CD4-positive, alpha-beta T cell treated with Interleukin-4 for 1 hour (primary cell): ENCODE measurements at places on chromosomes 6 and 20.
A peak's percentile ranks its signal among the peaks of the same experiment; 100 is the strongest.

DNA sequence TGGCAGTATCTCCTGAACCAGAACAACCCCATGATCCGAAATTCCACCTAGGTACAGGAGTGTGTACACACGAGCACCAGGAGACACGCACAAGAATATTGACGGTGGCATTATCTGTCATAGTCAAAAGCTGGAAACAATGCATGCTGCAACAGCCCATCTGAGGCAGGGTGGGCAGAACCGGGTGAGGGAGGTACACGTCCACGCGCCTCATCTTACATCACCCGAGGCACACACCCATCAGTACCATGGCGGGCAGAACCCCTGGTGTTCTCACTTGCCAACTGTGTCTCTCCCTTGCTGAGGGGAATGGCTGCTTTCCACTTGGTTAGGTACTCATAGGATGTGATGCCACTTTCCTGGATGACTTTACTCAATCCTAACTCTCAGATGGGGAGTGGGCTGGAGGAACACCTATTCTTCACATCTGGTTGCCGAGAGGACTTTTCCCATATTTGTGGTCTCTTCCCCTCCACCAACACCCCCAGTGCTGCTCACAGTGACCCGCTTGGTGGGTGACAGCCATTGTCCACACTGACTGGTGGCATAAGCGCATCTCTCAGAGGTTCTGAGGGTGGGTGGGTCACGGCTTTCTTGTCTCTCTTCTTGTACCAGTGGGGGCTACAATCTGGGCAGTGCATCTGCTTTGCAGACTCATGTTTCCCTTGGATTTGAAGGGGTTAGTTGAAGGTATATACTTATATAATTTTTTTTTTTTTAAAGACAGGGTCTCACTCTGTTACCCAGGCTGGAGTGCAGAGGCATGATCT, 13.5 kb downstream of the PPP1R3G start:
- no peak for DNase-seq

GRCh38 chr20:35575958-35576357, 34.1 kb downstream of the ERGIC3 start:
- DNase-seq, result no peak

DNA sequence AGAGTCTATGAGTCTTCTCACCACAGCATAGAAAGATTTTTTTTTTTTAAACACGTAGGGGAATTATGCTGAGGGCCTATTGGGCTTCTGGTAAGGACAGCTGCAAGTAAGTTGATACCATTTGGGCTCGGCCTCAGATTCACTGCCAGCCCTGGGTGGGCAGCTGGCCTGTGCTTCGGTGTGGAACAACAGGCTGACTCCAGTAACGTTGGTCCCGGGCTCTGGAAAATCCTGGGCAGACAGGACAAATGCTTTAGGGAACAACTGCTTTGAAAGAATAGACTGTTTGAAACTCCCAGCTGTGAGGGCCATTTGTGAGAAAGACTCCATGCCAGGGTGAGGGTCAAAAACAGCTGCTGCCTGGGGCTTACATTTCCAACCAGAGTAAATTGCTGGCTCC, 366.5 kb downstream of the QKI start:
- no peak for DNase-seq

DNA sequence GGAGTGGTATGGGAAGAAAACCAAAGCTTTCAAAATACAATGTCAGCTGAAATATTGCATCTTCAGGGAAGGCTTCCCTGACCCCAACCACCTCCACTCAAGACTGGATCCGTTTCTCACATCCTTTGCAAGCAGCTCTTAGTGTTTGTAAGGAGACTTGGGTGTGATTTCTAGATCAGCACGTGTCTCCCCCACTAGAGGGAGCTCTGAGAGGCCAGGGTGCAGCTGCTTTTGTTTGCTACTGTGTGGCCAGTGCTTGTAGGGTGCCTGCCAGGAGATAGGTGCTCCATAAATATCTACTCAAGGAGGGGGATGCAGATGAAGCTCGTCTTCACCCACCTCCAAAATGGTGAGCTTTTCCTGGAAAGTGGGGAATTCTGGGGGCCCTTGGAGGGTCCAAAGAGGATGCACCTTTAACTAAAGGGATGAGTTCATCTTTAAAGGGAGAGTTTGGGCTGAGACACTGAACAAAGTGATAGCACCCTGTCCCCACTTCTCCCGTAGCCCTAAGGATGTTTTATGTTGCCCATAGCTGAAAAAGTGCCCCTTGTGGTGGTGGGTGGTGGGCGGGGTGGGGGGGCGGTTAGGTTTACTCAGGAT, 52.6 kb upstream of the MAFB start:
- DNase-seq, result peak; percentile 38

DNA sequence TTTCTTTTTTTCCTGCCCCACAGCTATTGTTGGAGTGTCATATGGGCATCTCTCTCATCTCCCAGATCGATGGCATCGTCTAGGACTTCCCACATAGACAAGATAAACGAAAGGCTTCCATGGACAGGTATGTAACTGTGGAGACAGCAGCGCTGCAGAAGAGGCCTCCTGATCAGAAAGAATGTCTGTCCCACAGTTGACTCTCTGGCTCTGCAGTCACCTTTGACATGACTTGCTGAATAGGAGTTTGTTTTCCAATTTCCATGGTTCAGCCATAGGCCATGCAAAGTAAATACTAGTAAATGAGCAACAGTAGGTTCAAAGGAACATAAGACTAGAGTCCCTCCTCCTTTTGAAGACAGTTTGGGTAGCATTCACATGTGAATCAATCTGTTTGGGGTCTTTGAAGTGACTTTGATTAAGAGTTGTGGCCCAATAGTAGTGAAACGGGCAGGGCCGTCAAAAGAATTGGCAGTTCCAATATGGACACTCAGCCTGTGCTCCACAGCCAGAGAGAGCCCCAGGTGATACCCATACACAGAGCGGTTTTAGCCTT, 134.7 kb upstream of the IFNGR1 start:
- DNase-seq, result no peak

GRCh38 chr6:169428532-169428931, 174.9 kb upstream of the THBS2 start:
- no peak for DNase-seq

DNA sequence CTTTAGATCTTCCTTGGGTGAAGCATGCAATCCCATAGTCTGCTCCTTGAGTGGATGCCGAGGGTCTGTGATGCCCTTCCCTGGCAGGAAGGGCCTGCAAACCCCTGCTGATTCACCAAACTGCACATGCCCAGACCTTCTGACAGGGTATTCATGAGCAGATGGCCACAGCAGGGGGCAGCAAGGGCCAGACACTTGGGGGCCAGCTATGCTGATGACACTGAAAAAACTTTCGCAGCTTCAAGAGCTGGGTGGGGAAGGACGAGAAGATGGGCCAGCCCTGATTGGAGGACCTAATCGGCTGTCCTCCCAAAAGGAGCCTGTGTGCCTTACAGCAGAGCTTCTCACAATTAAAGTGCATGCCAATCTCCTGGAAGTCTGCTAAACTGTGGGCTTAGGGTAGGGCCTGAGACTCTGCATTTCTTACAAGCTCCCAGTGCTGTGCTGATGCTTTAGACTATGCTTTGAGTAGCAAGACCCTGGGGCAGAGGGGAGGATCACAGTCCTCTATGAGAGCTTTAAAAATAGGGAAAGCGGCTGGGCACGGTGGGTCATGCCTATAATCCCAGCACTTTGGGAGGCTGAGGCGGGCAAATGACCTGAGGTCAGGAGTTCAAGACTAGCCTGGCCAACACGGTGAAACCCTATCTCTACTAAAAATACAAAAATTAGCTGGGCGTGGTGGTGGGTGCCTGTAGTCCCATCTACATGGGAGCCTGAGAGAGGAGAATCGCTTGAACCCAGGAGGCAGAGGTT, 15.2 kb upstream of the GDAP1L1 start:
- DNase-seq, result no peak

- DNase-seq, result no peak
Measured at GRCh38 chr20:3279761-3280160, 40.8 kb upstream of the SLC4A11 start.

GRCh38 chr20:48283470-48284110, 498.3 kb upstream of the SULF2 start:
- no peak for DNase-seq

DNA sequence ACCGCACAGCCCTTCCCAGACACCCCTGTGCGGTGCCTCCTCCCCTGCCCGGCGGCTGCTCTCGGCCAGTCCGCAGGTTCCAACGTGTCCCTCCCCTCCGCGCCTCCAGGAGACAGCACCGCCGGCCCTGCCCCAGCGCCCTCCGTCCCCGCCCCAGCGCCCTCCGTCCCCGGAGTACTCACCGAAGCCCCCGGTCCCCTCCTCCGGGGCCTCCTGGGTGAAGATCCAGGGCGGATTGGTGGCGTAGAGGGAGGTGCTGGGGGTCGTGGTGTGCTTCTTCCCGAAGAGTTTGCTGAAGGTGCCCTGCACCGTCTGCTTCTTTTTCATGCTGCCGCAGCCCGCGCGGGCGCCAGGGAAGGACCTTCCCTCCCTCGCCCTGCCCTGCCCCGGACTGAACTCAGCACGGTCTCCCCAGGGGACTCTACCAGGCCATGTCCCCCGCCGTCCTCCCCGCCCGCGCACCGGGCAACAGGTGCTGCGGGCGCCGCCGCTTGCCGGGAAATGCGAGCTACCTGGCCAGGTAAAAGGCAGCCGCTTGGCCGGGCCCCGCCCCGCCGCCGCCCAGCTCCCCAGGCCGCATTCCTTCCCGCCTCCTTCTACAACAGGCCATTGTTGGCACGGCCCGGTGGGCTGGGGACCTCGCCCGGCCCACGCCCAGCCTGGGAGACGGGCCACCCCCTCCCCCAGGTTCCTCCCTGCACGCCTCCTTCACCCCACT, at the start of gene C6orf132:
TSS of gene C6orf132 (minus strand) at position 503 of the 718 bp plus-strand sequence. CDS start at position 327, 176 bp downstream.
- no peak for DNase-seq

GRCh38 chr6:136526196-136526930, 23.9 kb downstream of the MAP7 start:
- peak; percentile 32 for DNase-seq

GRCh38 chr6:116057766-116058165, 2.9 kb downstream of the FRK start:
- DNase-seq, result no peak

- DNase-seq, result peak; percentile 70
Measured at GRCh38 chr20:34834459-34834893, 9.0 kb upstream of the NCOA6 start.

GRCh38 chr6:167485186-167485978, 160.5 kb downstream of the TTLL2 start:
- DNase-seq, result no peak

GRCh38 chr6:106614592-106615257, 14.6 kb downstream of the RTN4IP1 start:
- DNase-seq, result no peak
